Panc1 (cell line): ENCODE measurements at places on chromosomes 13 and 19.

DNA sequence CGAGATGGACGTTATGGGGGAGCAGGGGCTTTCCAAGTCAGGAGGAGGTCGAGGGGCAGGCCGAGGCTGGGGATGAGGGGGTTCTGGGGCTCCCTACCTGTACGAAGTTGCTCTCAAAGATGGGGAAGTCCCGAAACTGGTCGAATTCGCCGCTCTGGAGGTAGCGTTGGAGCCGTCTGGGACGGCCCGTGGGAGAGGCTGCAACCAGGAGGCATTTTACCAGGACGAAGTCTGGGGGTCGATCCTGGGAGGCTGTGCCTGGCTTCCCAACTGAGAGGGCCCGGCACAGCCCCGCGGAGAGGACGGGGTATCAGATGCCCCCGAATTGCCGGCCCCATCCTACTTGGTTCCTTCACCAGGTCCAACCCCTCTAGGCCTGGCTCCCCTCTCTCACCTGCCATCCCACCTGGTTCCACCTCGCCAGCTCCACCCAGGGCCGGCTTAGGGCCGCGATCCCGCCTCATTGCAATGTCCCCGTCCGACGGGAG lies 527 bp upstream of the EMC10 start:
- no peak for DNase-seq

DNA sequence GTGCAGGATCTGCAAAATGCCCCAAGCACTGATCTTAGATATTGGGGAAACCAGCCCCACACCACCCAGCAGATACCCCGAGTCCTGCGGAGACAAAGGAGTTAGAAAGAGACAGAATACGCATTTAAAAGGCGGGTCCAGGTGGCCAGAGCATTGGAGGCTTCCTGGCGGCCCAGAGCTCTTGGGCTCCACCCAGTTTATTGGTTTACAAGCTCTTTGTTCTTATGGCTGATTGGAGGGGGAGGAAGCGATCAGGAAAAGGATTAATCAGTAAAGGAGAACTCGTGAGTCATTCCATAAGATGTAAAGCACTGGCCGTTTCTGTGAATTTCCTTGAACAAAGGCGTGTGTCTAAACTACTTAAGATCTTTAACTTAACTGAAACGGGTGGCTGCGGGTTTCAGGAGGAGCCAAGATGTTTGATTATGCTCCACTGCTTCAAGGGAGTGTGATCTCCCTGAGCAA lies 926 bp downstream of the ZNF587 start:
- DNase-seq, result no peak

GRCh38 chr13:77583581-77583980 lies 48.1 kb downstream of the SCEL start:
- DNase-seq, result no peak

DNA sequence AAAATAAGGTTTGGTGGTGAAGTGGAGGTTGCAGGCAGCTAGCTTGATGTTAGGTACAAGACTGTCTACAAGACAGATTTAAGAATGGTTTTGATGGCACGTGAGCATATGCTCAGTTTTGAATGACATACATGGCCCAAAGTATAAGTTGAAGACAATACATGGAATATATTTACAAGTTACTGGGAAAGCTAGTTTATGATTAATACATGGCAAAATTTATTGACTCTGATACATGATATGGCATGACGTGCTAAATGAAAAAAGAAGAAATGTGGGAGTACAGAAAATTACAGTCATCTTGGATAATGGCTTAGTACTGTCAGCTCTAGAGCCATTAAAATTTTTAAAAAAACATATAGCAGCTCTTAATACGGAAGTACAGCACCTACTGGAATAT lies 4.4 kb downstream of the KLF5 start:
- DNase-seq, result no peak

GRCh38 chr13:112998521-112999280 lies 29.7 kb downstream of the MCF2L start:
- no peak for DNase-seq

DNA sequence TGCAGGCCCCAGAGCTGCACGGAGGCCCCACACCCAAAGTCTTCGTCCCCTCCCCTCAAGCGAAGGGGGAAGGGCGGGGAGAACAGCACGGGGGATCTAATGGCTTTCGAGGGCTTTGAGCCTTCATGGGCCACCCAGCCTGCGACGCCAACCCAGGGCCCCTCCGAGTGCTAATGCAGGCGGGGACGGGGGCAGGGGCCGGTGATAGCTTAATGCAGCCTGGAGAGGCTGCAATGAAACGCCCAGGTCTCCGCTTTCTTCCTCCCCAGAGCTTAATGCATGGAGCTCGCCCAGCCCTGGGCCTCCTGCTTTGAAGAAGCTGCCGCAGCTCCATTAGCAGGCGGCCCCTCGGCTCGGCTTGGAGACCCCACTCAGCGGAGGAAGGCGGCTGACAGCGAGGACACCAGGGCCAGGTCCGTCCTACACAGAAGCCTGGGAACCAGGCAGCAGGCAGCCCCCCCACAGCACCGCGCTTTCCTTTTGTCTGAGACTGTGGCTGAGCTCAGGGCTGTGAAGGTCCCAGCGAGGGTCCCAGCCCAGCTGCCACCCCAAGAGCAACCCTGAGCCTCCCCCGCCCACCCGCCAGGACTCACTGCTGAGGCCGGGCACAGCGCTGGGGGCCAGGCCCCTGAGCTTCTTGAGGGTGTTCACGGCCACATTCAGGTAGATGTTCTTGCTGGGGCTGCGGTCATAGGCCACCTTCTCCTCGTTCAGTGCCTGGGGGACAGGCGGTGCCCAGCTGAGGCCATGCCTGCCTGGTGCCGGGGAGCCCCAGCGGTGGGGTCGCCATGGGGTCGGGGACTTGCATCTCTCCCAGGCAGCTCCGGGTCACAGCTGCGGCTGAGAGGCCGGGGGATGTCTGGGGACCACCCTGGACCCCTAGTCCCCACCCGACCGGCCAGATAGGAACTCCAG lies 7.5 kb upstream of the ATP8B3 start:
- no peak for DNase-seq

DNA sequence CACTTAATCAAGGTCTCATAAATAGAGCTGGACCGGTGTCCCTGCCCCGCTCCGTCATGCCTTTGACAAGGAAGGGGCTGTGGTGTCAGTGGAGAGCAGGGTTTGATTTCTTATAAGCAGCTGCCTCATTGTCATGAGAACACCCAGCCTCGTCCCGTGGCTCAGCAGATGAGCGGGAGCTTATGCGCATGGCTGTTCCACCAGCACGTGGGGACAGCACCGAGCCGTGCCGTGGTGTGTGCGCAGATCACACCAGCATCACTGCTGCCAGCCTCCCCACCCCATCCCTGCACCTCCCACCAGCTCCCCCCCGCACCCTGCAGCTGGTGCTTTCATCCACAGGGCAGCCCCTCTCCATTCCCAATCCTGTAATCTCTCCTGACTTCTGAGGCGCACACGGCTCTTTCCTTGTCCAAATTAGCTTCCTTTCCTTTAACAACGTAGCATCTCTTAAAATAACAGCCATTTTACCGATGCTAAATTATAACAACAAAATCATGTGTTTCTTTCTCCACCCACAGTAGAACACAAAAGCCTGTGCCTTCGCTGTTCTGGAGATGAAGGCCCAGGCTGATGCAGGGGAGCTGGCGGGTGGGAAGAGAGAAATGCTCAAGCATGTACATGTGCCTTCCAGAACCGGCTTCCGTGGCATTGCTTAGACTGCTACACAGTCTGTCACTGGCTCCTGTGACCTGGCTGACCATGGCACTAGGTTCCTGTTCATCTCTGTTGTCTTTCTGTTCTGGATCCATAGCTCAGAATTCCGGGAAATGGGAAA lies 96.8 kb downstream of the RAB20 start:
- DNase-seq, result no peak

DNA sequence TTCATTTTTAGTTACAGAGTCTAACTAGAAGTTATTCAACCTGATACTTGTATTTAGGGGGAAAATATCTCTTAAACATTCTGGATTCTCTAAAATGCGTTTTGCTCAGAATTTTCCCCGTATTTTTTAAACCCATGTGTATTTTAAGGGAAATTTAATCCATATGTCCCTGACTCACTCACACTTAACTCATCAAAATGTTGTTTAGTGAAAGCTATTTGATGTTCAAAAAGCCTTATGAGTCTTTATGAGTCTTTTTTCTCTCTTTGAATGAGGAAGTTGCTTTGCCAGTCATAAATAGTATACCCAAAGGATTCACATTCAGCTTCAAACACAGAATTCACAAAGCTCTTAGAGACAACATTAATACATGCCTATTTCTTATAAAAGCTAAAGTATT lies 16.4 kb downstream of the MAB21L1 start:
- DNase-seq, result no peak

DNA sequence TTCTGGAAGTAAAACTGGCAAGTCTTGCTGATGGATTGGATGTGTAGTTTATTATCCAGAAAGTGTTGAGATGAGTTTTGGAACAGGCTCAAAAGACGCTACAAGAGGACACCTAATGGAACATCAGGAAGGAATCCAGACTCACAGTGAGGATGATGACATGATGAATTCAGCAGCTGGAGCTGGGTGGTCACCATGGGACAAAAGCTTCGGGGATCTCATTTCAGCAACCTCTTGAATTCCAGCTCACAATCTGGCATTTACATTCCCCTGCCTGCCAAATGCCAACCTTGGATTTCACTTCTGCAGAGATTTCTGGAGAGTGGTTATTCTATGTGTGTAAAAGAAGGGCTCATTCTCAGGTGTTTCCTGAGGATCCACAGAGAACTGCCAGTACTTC lies 288.0 kb upstream of the TMTC4 start:
- DNase-seq, result no peak

- no peak for DNase-seq
Measured at GRCh38 chr19:3690551-3691371, 9.5 kb downstream of the PIP5K1C start.

DNA sequence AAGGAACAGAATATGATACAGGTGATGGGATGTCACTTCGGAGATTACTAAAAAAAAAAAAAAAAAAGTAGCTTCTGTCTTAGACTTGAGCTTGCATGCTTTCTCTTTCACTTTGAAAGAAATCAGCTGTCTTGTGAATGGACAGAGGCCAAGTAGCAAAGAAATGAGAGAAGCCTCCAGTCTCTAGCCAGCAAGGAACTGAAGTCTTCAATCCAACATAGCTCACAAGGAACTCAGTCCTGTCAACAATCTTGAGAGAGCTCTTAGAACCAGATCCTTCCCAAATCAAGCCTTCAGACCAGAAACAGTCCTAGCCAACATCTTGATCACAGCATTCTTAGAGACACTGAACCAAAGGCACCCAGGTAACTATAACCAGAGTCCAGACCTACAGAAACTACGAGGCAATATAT lies 7.7 kb downstream of the N4BP2L2 start:
- no peak for DNase-seq

GRCh38 chr19:36604656-36605100 lies 435 bp upstream of the ZNF382 start:
- DNase-seq, result no peak

- no peak for DNase-seq
Measured at GRCh38 chr19:30011051-30011578, 69.1 kb downstream of the URI1 start.

- DNase-seq, result no peak
Measured at GRCh38 chr19:10551698-10552301, 8.1 kb downstream of the ATG4D start.

DNA sequence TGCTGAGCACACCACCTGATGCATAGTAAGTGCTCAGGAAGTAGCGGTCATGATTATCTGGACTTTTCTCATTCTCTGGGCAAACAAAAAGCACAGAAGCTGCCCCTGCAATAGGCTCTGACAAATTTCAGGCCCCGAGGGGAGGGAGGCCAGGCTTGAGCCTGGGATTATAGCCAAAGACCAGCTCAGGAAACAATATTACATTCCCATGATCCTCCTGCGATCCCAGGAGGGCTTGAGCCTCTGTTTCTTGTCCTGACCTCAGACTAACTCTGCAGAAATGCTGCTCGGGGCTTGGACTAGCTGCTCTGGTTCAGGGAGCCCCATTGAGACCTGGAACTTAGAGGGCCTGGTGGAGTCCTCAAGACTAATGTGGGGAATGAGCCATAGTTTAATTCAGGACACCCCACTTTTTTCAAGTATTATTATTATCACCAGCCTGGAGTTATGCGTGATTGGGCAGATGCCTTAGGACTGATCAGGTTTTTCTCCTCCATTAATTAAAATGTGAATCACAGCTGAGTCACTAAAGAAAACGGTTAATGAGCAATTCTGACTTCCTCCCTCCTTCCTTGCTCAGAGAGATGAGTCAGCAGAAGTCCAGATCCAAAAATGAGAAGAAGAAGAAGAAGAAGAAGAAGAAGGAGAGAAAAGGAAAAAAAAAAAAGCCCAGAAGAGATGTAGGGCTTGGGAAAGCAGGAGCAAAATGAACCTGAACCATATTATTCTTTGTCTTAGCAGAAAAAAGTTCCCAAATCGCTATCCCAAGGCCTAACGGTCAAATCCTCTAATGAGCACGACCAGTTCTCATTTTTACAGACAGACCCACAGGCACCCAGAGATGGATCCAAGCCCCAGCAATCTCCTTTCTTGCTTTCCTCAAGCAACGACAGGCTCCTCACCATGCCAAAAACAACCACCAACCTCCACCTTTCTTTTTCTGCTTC lies 107.2 kb downstream of the CACNA1A start:
- DNase-seq, result peak; percentile 35

- no peak for DNase-seq
Measured at GRCh38 chr19:9073806-9074205, 13.1 kb upstream of the OR1M1 start.

DNA sequence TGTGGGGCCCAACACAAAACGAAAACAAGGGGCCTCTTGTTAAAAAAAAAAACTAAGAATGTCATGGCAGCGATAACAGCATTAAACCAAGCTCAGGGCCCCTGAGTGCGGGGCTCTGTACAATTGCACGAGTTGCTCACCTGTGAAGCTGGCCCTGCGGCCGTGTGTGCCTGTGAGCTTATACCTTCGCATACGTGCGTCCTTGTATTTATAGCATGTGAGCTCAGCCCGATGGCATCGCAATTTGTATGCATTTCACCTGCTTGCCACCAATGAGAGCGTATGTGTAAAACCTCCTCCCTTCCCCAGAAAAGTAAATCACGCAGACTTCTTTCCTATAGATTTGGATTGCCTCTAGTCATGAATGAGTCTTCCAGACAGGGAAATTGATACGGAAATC lies 17.1 kb downstream of the HNRNPM start:
- no peak for DNase-seq

DNA sequence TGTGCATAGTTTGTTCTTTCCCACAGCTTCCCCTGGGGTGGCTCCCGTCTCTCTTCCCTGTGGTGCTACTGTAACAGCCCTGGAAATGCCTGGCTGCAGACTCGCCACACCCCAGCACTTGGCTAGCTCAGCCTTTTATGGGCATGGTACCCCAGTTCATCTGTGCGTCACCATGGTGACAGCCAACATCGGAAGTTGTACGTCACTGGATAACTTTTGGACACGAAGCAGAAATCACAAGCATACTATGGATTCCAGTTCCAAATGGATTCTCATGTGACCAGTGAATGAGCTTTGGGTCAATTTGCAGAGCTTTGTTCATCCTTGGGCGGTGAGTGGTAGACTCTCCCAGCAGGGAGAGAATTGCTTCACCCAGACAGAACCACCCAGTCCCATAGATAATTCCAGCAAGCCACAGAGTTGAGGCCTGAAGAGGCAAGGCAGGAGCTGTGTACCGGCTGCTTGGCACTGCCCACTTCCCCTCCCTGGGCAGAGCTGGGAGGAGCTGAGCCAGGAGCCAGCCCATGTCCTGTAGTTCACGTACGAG lies 54.4 kb downstream of the COL4A2 start:
- no peak for DNase-seq
